Heart left ventricle (tissue), 16 donors: ENCODE measurements at places on chromosomes 16 and 17.
A peak's percentile ranks its signal among the peaks of the same experiment; 100 is the strongest.

DNA sequence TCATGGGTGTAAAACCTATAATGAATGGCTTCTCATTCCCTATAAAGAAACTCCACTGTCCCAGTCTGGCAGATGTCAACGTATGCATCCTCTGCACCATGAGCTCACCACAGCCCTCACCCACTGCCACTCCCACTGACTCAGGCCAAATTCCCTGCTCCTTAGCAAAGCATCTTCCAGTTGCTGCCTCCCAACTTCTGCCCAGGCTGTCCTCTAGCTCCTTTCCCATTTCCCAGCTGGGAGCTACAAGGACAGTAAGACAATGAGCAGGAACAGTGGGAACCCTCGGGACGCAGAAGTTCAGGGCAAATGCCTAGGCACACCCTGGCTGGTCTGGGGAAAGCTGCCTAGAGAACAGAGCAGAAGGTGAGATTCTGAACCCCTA, 9.1 kb upstream of the THAP11 start:
- peak overlapping the region; percentile 58 for H3K27ac ChIP-seq
- DNase-seq, result no peak
- H3K4me3 ChIP-seq, result peak overlapping the region; percentile 62
- peaks cover 40% of the 10 kb centered on the region for H3K36me3 ChIP-seq
- no peaks in the 10 kb centered on the region for H3K27me3 ChIP-seq
- H3K4me1 ChIP-seq, result peaks cover 6% of the 10 kb centered on the region

GRCh38 chr17:66889480-66890230, 54.7 kb downstream of the CACNG5 start:
- no peak for DNase-seq
- H3K36me3 ChIP-seq, result no peaks in the 10 kb centered on the region
- no peaks in the 10 kb centered on the region for H3K27me3 ChIP-seq
- no peak overlapping the region for H3K4me3 ChIP-seq
- no peaks in the 10 kb centered on the region for H3K4me1 ChIP-seq

DNA sequence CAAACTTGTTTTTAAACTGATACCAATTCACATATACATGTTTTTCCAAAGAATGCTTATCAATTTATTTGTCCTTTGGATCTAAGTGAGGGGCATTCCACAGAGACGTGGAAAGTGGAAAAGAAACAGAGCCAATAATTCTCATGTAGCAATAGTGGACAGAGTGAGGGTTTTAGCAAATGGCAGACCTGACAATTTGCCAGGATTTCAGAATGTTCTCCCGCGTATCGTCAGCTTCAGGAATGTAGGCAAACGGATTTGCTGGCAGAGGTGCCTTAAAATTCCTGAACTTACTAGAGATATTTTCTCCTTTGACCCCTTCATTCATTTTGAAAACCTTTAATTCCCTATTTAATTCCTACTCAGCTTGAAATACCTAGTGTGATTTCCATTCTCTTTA, 193.4 kb upstream of the CPHXL start:
- H3K4me1 ChIP-seq, result no peaks in the 10 kb centered on the region
- no peaks in the 10 kb centered on the region for H3K36me3 ChIP-seq
- H3K27me3 ChIP-seq, result peaks cover 6% of the 10 kb centered on the region
- H3K27ac ChIP-seq, result no peak overlapping the region

GRCh38 chr16:70694088-70694867, 8.4 kb upstream of the MTSS2 start:
- H3K27ac ChIP-seq, result peak overlapping the region; percentile 82
- no peaks in the 10 kb centered on the region for H3K27me3 ChIP-seq
- H3K4me3 ChIP-seq, result no peak overlapping the region
- DNase-seq, result no peak
- no peaks in the 10 kb centered on the region for H3K36me3 ChIP-seq

- no peaks in the 10 kb centered on the region for H3K36me3 ChIP-seq
- H3K27me3 ChIP-seq, result no peaks in the 10 kb centered on the region
- no peak for DNase-seq
- H3K4me3 ChIP-seq, result no peak overlapping the region
- no peak overlapping the region for H3K27ac ChIP-seq
These were observed 102.0 kb downstream of the ADAMTS18 start for GRCh38 chr16:77332792-77333191.

DNA sequence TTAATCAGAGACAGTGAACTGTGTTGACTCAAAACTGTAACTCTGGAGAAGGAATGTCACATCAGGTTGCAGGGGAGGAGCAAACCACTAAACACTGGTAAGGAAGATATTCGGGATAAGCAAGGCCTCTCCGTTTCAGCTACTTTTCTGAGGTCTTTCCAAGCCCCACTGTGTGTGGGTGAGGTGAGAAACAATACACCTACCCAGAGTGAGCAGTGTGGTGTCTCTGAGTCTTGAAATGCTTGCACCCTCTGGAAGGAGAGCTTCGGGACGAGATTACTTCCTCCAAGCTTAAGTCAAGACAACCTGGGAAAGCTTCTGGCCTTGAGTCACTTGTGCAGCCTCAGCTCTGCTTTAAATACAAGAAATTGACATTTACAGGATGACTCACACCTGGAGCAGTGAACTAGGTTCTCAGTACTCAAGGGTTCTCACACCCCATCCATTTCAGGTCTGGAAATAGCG, 2.5 kb upstream of the MAP3K14 start:
- H3K36me3 ChIP-seq, result no peaks in the 10 kb centered on the region
- no peak for DNase-seq
- no peaks in the 10 kb centered on the region for H3K27me3 ChIP-seq
- H3K27ac ChIP-seq, result no peak overlapping the region
- no peak overlapping the region for H3K4me3 ChIP-seq
